ENCODE measurements at places on chromosomes 6 and 20.

DNA sequence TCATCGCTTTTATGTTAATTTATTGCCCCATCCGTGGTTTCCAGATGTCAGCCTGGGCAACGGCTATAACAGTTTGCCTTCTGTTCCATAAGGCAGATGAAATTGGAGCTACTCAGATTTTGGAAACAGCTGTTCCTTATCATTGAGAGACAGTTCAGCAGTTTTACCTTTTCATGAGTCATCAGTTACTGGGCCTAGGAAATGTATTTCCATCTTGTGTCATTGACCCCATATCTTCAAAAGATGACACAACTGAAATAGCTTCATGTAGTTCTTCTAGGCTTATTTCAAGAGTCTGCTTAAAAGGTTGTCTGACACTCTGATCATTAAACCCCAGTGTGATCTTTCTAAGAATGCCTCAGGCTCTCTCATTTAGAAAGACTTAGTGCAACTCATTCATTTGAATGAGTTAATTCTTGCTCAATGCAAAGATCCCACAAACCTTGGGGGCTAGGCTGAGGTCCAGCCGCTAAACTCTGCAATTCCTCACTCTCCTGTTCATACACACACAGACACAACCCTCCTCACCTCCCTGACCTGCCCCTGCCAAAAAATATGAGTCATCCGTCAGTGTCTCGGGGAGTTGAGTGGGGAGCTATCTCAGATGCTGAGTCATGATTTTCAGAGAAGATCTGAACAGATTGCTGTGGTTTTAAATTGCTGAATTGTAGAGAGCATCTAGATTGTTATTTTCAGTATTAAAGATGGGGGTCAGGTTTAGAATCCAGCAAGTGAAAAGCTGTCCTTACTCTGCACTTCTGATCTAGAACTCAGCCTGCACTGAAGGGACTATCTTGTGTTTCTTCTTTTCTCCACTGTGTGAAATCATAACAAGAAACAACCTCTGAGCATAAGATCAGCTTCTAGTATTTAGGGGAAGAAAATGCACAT is 61.8 kb downstream of the RPP40 start:
- DNase-seq: no peak

- DNase-seq: no peak
These were observed 43.2 kb downstream of the C6orf118 start for GRCh38 chr6:165266191-165266590.

DNA sequence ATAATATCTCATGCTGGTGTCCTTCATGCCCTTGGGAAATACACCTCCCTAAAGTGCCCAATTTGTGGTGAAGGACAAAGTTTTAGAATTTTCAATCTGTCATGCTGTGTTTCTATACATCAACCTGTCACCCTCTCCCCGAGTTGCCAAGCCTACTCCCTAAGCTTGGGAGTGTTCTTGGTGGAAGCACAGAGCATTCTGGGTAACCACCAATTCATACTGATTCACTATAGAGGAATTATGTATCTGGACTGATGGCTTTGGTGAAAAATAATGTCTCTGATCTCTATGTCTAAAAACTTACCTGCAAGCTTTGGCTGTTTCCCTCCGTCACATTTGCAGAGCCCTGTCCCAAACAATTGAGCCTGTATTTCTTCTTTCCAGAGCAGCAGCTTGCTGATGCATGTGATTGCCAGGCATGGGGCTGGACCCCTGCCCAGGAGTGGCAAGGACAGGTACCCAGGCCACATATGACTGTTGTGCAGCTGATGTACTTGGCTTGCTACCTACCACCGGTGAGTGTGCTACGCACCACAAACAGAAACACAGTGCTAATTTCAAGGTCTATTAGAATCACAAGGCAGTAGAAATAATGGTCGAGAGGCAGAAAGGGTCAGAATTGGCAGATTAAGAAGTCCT is 202.8 kb upstream of the CITED2 start:
- DNase-seq: no peak

- no peak for DNase-seq
These were observed 139.1 kb downstream of the SCML4 start for GRCh38 chr6:107684996-107685395.

DNA sequence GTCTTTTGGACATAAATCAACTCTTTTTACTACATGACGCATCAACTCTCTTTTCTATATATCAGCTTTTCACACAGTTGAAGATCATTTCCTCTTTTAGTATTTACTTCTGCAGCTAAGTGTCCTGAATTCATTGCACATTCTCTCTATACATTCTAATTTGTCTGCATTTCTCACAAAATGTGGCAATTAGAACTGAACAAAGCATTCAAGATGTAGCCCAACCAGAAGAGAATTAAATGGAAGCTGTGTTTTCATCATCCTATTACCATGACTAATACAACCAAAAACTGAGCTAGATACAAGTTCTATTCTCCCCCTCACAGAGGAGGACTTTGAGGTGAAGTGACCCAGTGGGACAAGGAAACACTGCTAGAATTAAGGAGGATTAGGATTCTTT is 86.9 kb downstream of the PLCG1 start:
- no peak for DNase-seq

- DNase-seq: peak; percentile 62
These were observed 145.5 kb upstream of the ZNF217 start for GRCh38 chr20:53738945-53739798.

DNA sequence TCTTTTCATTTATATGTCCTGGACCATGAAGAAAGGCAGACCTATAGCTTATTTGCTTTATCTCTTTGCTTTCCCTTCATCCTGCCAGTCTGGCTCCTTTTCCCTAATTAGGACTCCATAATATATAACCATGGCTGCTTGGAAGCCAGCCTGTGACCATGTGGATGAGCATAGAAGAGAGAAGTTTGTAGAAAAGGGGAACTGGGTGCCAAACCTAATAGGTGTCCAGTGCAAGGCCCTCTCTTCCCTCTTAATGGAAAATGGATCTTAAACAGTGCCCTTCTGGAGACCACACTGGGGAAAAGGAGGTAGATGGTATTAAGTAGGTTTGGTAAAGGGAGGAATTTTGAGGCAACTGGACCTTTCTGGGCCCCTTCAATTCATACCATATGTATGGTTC is 16.7 kb upstream of the OSTM1 start:
- no peak for DNase-seq

- peak; percentile 25 for DNase-seq
These were observed 17.8 kb downstream of the ARMC12 start for GRCh38 chr6:35754452-35755277.

DNA sequence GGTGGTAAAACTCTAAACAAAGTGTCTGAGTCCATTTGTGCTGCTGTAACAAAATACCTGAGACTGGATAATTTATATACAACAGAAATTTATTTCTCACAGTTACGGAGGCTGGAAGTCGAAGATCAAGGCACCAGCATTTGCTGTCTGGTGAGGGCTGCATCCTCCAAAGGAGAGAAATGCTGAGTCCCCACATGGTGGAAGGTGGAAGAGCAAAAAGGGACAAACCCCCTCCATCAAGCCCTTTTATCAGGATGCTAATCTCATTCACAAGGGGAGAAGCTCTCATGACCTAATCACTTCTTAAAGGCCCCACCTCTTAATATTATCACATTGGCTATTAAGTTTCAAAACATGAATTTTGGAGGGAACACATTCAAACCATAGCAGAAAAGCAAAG is 55.9 kb upstream of the SYNJ2 start:
- no peak for DNase-seq

DNA sequence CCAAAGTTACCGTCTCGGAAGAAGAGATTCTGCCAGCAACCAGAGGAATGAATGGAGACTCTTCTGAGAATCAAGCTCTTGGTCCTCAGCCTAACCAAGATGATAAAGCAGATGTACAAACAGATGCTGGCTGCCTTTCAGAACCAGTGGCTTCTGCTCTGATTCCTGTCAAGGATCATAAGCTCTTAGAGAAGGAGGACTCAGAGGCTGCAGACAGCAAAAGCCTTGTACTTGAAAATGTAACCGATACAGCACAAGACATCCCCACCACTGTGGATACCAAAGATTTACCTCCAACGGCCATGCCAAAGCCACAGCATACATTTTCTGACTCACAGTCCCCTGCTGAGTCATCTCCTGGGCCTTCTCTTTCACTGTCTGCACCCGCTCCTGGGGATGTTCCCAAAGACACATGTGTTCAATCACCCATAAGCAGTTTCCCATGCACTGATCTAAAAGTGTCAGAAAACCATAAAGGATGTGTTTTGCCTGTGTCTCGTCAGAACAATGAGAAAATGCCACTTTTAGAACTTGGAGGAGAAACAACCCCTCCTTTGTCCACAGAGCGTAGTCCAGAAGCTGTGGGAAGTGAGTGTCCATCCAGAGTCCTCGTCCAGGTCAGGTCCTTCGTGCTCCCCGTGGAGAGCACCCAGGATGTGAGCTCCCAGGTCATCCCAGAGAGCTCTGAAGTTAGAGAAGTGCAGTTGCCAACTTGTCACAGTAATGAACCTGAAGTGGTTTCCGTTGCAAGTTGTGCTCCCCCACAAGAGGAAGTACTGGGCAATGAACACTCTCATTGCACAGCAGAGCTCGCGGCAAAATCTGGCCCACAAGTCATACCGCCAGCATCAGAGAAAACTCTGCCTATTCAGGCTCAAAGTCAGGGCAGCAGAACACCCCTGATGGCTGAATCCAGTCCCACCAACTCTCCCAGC is 109.6 kb downstream of the RTN4IP1 start:
- no peak for DNase-seq

DNA sequence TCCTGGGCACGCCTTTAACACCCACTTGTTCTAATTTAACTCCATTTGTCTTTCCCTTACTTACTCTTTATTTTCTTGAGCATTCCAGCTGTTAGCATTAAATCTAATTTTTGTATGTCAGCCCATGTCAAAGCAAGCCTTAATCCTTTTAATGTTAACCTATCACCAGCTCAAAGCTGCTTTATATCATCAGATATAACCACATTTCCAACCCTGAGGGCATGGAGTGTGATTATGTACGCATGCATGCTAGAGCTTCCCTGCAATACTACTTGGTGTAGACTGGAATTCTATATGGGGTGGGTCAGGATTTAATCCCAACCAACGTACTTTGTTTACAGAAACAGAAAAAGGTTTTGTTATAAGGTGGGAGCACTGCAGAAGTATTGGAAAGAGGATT is 139.4 kb upstream of the HMGN3 start:
- peak; percentile 70 for DNase-seq

- DNase-seq: no peak
These were observed 96.8 kb downstream of the B3GAT2 start for GRCh38 chr6:70860045-70860444.

GRCh38 chr6:154386848-154387717 is 30.5 kb upstream of the IPCEF1 start:
- DNase-seq: no peak

DNA sequence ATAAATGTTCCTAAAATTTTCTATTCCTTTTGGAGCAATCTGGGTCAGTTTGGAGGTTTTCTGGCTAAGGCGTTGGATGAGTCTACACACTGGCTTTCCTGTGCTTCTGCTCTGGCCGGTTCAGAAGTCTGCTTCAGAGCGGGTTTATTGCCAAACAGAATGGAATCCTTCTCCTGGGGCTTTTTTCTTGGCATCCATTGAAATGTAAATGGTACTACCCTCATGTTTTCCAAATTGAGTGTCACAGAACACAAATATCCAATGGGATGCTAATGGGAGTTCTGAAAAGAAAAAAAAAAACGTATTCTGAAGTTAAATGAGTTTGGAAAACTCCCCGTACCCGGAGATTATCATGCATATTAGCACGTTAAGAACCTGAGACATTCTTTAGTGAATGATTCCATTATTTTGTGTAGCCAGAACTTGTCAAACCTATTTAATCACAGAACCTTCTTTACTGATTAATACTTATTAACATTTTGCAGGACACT is 930.3 kb downstream of the QKI start:
- DNase-seq: no peak

DNA sequence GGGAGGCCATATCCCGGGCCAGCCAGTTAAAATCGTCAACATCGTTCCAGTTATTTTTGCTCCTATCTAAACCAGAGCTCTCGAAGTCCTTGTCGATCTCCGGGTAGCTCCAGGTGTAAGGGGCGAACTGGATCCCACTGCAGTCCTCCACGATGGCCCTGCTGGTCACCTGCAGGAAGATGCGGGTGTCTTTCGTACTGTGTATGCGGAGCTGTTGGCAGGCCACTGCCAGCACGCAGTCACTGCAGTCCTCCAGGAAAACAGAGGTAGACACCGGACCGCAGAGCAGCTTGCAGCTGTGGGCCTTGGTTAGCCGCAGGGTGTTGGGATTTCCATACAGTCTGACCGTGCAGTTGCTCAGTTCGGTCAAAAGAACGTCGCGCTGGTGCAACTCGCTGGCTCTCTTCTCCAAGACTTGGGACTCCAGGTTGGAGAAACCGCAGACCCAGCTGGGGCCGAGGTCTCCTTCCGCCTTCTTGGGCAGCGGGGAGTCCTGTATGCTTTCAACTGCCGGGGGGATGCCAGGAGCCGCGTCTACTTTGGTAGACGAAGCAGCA is 742 bp downstream of the TBCC start:
- DNase-seq: no peak

- no peak for DNase-seq
These were observed 8.5 kb upstream of the MYL9 start for GRCh38 chr20:36532822-36533221.

DNA sequence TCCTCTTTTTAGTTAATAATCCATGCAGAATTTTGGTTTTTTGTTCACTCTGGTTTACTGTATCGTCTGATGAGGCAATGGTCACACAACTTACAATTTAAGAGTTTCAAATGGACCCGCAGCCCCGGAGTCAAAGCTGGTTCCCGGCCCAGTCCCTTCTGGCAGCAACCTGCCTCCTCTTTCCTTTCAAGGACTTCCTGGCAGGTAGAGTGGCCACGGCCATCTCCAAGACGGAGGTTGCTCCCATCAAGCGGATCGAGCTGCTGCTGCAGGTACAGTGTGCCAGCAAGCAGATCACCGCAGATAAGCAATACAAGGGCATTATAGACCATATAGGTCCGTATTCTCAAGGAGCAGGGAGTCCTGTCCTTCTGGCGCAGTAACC is 218.2 kb downstream of the GJA1 start:
- no peak for DNase-seq

GRCh38 chr6:99522531-99522930 is 7.3 kb upstream of the USP45 start:
- DNase-seq: no peak
